ENCODE measurements at places on chromosomes 6 and 20.

DNA sequence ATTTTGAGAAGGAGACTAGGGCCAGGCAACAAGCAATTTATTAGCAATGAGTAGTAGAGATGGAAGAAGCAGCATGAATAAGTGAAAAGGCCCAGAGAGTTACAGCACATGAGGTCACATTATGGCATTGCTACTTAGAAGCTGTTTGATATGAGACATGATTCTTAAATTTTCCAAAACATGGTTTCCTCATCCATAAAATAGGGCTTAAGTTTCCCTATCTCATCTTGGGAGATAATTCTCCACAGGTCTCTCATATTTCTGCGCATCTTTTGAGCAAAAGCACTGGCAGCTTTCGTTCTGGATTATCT lies 656.1 kb downstream of the EPHA7 start:
- DNase-seq: no peak

GRCh38 chr6:104896914-104897313 lies 37.2 kb upstream of the HACE1 start:
- DNase-seq: no peak

- DNase-seq: no peak
Measured at GRCh38 chr6:149270616-149271015, 46.9 kb upstream of the TAB2 start.

GRCh38 chr6:109877028-109878004 lies 100.8 kb upstream of the GPR6 start:
- DNase-seq: peak; percentile 72

DNA sequence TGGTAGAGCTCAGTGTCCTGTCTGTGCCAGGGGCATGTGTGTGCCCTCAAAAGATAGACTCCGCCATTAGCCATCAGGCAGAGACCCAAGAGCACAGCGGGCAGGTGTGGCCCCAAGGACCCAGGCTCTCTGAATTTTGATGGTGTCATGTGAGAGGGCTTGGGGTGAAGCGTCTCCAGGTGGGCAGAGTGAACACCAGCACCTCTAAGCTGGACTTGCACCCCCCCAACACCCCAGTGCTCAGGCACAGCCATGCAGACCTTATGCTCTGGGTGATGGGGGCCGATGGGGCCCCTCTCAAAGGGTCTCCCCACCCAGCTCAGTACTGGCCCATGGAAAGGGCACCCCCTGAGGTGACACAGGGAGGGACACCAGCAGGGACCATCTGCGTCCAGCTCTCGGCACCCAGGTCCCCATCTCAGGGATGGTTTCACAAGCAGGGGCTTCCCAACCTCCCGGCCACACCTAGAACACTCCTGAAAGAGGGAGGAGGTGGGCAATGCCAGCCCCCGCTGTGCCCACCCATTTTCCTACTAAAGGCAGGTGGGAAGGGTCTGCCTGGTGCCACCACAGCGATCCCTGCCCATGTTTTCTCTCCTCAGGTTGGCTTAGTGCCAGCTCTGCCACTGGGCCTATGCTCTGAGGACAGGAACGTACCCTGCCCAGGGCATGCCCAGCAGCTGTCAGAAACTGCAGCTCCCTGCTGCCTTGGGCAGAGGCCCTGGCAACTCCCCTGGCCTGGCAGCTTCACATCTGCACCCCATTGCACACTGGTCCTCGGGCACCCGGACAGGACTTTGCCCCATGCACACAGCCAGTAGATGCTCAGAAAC lies 3.5 kb downstream of the CST7 start:
- DNase-seq: no peak

- no peak for DNase-seq
Measured at GRCh38 chr6:48567016-48567415, 456.0 kb upstream of the PTCHD4 start.

GRCh38 chr20:21183722-21184121 lies 57.8 kb downstream of the KIZ start:
- no peak for DNase-seq

DNA sequence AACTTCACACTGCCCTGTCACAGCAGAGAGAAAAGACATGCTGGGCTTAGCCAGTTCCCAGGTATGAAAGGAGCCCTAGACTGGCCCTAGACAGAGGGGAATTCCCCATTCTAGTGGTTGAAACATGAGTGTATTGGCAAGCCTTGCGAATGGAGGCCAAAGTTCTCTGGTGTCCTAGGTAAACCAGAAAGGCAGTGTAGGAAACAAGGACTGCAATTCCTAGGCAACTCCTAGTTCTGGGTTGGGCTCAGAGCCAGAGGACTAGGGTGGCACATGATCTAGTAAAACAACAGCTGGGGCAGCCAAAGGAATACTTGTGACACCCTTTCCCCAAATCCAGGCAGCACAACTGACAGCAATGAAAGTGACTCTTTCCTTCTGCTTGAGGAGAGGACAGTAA lies 265.0 kb upstream of the EPHA7 start:
- no peak for DNase-seq

GRCh38 chr20:62481425-62482145 lies 5.8 kb upstream of the GATA5 start:
- peak; percentile 69 for DNase-seq

DNA sequence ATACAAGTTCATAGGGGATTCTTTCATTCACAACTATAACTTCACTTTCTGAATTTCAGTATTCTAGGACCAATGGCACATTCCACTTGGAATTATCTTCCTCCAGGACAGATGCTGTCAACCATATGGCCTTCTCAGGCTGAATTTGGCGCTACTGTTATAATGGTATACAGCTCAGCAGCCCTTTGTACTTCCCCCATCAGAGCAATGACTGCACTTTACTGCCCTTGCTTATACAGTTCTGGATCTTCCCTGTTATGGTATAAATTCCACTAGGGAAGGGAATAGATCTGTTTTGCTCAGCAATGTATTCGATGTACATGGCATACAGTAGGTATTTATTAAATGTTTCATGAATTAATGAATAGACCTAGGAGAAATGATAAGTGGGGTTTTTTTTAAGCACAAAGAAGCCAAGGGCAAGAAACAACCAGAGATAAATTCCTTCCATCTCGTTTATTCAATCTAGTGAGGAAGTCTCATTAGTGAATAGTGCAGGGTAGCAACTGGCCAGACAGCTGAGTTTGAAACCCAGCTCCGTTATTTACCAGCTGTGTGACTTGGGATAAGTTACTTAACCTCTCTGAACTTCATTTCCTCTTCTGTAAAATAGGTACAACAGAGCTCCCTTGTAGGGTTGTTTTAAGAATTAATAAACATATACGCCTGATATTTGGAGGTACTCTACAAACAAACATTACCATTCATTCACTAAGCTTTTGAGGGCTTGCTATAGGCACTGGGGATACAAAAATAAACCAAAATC lies 97.1 kb upstream of the PRDM1 start:
- no peak for DNase-seq

- DNase-seq: peak; percentile 31
Measured at GRCh38 chr20:23235173-23236027, 115.2 kb upstream of the NXT1 start.

DNA sequence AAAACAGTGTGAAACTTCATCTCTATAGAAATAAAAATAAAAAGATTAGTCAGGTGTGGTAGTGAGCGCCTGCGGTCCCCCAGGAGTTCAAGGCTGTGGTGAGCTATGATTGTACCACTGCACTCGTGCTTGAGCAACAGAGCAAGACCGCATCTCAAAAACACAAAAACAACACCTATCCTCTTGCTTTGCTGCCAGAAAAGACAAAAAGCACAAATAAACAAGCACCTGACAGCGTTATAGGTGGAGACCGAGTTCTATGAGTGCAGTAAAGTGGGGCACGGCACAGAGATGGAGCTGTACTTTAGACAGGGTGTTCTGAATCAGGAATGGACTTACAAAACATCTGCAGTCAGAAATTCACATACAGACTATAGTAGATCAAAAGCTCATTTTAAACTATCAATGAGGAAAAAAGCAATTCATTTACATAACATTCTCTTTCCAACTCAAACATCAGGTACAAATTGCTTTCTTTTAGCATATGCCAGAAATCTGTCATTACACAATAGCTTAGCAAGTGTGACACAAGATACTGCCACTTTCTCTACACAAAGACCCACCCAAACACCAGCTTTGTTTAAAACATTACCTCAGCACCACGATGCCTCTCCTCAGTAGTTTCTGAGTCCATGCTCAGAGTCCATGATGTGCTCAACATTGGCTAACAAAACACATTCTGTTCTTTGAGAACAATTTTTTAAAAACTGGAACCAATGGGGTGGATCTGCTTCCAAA lies 10.1 kb downstream of the EZR start:
- DNase-seq: no peak

DNA sequence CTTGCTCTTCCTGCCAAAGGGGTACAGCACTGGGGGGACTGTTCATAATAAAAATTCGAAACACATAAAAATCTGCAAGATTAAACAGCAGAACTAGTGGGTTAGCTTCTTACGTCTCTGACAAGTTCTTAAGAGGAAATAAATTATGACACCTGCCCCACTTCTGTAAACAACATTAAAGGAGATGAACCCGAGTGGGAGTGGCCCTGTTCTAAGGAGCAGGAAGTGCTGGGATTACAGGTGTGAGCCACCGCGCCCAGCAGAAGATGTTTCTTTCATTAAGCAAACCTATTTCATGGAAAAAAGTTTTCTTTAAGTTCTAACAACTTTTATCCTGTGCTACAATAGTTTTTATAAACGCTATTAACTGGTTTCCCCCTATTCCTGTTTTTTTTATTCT lies 24.6 kb downstream of the USP45 start:
- no peak for DNase-seq

Measured in left kidney (tissue), 8 donors.